ENCODE measurements at places on chromosomes 3 and 15.

DNA sequence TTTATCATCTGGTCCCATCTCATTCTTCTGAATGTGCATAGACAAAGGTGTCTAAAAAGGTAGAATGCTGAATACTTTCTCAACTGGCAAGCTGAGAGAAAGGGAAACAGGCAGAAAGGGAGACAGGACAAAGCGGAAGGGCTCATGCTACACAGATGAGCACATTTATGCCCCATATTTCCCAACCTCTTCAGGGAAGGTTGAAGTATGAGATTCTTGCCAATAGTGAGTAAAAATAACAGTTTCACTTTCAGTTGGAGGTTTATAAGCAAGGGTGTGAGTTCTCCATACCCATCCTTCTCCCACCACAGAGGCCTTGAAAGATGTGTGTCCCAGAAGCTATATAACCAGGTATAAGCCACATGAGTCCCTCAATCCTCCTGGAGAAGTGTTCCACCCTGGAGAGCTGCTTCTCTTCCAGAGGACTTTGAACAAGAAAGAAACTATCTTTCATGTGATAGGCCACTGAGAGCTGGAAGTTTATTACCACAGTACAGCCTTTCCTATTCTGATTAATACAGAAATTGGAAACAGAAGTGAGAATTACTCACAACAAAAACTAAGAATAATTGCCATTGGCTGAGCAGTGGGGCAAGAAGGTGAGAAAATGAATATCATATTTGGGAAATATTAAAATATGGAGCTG is 709.4 kb upstream of the NR2F2 start:
- DNase-seq, result no peak

GRCh38 chr3:101900316-101900715 is 51.0 kb downstream of the NFKBIZ start:
- no peak for DNase-seq

GRCh38 chr3:150346981-150347863 is 60.9 kb upstream of the TSC22D2 start:
- no peak for DNase-seq

DNA sequence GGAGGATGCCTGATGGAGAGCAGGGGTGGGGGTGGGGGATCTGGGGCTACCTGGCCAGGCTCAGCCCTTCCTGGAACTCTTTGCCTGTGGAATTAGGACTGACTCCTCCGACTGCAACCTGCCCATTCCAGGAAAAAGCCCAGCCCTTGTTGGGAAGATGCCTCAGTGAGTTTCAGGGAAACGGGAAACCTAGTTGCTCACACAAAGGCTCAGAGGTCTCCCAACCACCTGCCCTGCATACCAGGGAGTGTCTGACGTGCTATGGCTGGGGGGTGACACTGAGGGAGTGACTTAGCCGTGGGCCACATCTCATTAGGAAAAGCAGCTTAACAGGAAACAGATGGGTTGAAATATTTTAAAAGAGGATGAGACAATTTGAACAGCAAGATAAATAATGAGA is 27.9 kb downstream of the CYP8B1 start:
- no peak for DNase-seq

- no peak for DNase-seq
These were observed 986.4 kb downstream of the ROBO1 start for GRCh38 chr3:78781351-78781750.

DNA sequence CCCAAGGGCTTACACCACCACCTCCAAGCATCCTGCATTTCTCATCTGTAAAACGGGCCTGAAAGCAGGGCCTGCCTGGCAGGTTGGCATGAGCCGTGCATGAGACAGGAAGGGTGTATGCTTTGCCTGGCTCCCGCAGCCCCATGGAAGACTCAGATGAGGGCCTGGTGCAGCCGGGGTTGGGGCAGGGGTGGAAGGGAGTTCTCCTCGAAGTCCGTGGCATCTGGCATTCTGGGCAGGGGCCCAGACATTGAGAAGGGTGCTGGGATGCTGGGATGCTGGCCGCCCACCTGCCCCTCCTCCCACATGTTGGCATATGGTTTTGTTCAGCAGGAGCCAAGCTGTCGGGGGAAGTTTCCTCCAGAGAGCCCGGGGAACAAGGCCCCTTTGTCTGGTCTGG is 13.0 kb upstream of the FBLN2 start:
- DNase-seq, result no peak

GRCh38 chr3:15623535-15624440 is 22.2 kb downstream of the BTD start:
- DNase-seq, result no peak

GRCh38 chr3:12513694-12514446 is 29.6 kb downstream of the TSEN2 start:
- no peak for DNase-seq

- DNase-seq, result no peak
These were observed 31.0 kb upstream of the ADAMTS17 start for GRCh38 chr15:100372739-100373119.

- no peak for DNase-seq
These were observed 633.6 kb downstream of the ZNF385D start for GRCh38 chr3:21117370-21117769.

- DNase-seq, result no peak
These were observed 27.1 kb upstream of the MAGEF1 start for GRCh38 chr3:184738982-184739381.

DNA sequence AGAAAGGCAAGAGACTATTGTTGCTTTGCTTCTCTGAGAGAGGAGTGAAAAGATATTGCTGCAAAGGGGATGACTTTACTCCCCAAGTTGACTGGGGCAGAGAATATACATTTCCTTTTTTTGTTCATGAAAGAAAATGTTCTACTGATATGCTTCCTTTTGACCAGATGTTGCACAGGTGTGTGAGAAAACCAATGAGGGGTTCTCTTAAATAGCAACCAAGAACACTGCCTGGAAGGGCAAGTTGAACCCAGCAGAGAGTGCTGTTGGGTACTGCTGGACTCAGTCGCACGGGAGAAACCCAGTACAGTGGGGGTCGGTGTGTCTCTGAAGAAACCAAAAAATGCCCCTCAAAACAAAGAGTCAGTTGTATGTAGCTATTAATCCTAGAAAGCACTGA is 101.2 kb downstream of the CHST2 start:
- DNase-seq, result no peak

- DNase-seq, result no peak
These were observed 43.7 kb upstream of the CD47 start for GRCh38 chr3:108134555-108134880.

GRCh38 chr3:195249057-195249770 is 21.7 kb downstream of the XXYLT1 start:
- no peak for DNase-seq

DNA sequence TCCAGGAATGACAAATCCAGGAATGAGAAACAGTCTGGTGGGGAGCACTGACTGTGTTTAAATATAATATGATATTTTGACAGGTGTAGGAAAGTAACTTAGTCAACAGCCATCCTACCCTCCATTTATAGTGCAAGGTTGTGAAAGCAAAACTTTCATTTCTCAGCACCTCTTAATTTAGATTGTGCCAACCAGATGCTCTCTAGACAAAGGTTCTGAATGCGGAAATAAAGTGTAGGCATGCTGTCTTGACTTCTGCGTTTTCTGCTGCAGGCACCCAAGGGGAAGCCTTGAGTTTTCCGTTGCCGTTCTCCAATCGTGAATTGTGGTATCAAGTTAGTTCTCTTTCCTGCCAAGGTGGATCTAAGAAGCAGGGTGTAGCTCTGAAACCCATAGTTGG is 261.9 kb upstream of the SUCLG2 start:
- DNase-seq, result no peak
